Left ventricle myocardium inferior (tissue), 1 donor: ENCODE measurements at places on chromosomes 3 and 15.

DNA sequence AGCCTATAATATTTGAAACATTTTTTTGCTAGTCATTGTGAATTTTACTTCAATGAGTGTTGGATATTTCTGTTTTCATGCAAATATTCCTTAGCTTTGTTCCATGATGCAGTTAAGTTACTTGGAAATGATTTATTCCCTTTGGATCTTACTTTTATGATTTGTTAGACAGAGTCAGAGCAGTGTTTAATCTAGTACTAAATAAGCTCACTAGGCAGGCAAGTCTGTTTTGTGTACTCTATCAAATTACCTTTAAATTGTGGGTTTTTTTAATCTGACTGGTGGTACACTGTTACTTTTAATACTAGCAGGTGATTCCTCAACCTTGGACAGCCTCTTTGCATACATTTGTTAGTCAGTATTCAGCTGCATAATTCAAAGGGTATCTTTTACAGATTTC, 173.3 kb upstream of the MBNL1 start:
- H3K4me1 ChIP-seq = no peaks in the 10 kb centered on the region
- H3K27ac ChIP-seq = no peak overlapping the region
- no peak for DNase-seq
- H3K36me3 ChIP-seq = no peaks in the 10 kb centered on the region
- no peak overlapping the region for H3K4me3 ChIP-seq

- no peaks in the 10 kb centered on the region for H3K27me3 ChIP-seq
- no peaks in the 10 kb centered on the region for H3K36me3 ChIP-seq
- no peak overlapping the region for H3K4me3 ChIP-seq
- H3K4me1 ChIP-seq = peaks cover 34% of the 10 kb centered on the region
- no peak for DNase-seq
- H3K27ac ChIP-seq = no peak overlapping the region
Observed at GRCh38 chr15:34301058-34301457, 36.5 kb downstream of the SLC12A6 start.

- no peaks in the 10 kb centered on the region for H3K36me3 ChIP-seq
- DNase-seq = no peak
- H3K27me3 ChIP-seq = no peaks in the 10 kb centered on the region
- no peak overlapping the region for H3K4me3 ChIP-seq
Observed at GRCh38 chr3:140559546-140559945, 118.3 kb upstream of the TRIM42 start.

DNA sequence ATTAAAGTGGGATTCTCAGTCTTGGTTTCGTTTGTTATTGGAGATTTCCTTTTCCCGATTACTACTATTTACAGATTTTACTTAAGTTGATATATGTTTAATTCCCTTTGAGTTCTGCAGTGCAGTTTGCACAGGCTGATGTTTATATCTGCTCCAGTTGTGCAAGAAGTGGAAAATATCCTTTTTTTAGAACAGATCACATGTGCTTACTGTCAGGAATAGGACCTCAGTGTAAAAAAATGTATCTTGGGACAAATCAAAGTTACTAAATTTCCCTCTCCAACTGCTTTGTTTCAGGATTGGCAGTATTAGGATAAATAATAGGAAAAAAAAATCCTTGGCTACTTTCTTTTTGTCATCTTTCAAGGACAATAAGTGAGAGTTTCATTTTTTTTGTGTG, 6.9 kb downstream of the MITF start:
- no peak for DNase-seq
- peak overlapping the region; percentile 63 for H3K27ac ChIP-seq
- H3K27me3 ChIP-seq = no peaks in the 10 kb centered on the region
- H3K4me3 ChIP-seq = peak overlapping the region; percentile 23
- H3K36me3 ChIP-seq = no peaks in the 10 kb centered on the region

DNA sequence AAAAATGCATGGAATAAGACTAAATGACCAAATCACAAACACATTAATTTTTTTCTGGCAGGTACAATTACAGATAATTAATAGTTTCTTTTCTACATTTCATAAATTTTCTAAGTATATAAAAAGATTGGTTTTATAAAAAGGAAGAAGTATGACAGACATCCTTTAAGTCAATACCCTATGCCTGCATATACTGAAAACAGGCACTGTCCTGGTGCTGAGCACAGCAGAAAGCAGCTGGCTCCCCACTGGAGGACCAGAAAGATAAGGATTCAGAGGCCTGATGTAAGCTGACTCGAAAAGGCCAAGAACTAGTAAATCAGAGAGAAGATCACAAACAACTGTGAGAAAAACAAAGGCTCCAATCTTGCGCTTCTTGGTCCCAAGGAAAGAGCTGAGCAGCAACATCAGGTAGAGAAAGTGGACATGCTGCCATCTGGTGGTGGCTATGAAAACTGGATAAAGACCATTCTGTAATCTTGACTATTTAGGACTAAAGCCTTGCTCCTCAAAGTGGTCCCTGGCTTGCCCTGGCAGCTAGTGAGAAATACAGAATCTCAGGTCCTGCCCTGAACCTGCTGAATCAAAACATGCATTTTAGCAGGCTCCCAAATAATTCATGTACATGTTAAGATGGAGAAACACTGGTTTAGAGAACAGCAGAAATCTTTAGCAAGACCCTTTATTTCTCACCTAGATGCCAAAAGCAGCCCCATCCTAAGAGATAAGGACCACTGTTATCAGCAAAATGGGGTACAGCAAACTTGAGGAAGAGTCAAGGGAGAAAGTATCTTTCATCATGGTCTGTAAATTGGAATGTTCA, 76.0 kb downstream of the TRANK1 start:
- peaks cover 7% of the 10 kb centered on the region for H3K36me3 ChIP-seq
- H3K27me3 ChIP-seq = no peaks in the 10 kb centered on the region
- H3K4me3 ChIP-seq = no peak overlapping the region
- H3K27ac ChIP-seq = no peak overlapping the region

DNA sequence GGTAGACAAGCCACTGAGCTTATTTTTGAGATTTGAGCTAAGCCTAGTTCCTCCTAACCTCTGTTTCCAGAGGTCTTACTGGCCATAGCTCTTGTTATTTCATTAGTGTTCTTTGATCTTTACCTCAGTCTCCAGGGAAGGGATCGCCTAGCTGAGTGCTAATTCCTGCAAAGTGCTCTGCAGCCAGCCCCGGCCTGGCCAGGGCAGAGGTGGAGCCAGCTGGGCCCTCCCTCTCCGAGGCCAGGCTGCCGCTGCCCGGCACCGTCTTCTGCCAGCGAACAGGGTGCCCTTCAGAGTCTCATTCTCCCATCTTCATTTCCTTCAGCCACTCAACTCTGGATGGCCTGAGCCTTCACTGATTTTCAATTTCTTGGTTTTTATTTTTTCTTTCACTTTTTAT, 19.7 kb downstream of the FAN1 start:
- no peaks in the 10 kb centered on the region for H3K27me3 ChIP-seq
- H3K4me3 ChIP-seq = peak overlapping the region; percentile 11
- peak; percentile 47 for DNase-seq
- H3K4me1 ChIP-seq = peaks cover 60% of the 10 kb centered on the region

GRCh38 chr15:56956538-56956937, 38.1 kb downstream of the TCF12 start:
- no peak for DNase-seq
- H3K4me3 ChIP-seq = no peak overlapping the region
- H3K4me1 ChIP-seq = peaks cover 21% of the 10 kb centered on the region
- no peaks in the 10 kb centered on the region for H3K36me3 ChIP-seq
- no peak overlapping the region for H3K27ac ChIP-seq

DNA sequence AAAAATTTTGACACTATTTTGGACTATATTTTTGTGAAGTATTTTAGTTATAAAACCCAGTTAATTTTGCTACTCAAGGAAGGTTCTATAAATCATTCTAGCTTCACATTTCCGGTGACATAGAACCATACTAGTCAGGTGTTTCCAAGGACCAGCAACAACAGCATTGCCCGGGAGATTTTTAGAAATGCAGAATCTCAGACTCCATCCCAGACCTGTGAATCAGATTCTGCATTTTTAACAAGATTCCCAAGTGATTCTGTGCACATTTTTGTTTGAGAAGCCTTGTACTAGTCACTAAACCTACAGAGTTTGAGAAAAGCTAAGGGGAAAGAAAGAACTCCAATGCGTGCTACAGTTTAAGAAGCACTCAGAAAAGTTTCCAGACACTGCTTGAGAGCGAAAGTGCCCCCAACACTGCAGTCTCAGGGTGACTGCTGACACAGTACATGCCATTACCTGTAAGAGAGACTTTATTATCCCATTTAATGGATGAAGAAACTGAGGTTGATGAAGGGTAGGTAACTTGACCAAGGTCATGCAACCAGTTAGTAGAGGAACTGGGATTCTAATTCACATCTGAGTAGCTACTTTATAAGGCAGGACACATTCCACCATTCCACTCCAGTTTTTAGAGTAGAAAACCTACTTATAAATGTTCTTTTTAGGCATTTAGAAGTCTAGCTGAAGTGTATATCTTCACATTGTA, 49.7 kb upstream of the USP3 start:
- no peaks in the 10 kb centered on the region for H3K36me3 ChIP-seq
- no peak for DNase-seq
- H3K27me3 ChIP-seq = no peaks in the 10 kb centered on the region
- no peak overlapping the region for H3K27ac ChIP-seq
- H3K4me3 ChIP-seq = no peak overlapping the region

DNA sequence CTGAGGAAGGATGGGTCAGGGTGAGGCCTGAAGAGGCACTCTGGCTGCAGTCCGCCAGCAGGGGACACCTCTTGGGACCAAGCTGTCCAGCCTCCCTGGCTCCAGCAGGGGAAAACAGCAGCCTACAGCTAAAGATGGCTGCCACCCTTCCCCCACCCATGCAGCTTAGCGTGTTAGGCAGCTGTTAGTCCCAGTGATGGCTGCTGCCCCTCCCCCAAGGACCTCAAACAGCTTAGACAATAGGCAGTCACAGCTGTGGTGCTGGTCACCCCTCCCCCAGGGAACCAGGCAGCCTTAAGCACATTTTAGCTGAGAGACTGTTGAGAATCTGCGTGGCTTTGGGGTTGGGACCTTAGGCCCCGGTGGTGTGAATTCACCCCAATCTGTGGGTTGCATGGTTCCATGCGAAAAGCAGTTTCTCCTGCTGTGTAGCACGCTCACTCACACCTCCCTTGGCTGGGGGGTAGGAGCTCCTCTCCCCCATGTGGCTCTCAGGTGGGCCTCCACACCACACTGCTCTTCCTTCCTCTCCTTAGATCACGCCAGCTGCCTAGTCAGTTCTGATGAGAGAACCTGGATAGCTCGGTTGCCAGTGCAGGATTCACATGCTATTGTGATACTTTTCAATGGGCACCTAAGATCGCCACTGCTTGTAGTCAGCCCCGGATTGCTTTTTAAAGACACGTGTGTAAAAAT, 140.5 kb upstream of the CADPS start:
- H3K4me3 ChIP-seq = no peak overlapping the region
- H3K4me1 ChIP-seq = no peaks in the 10 kb centered on the region
- no peak for DNase-seq
- H3K27me3 ChIP-seq = no peaks in the 10 kb centered on the region

DNA sequence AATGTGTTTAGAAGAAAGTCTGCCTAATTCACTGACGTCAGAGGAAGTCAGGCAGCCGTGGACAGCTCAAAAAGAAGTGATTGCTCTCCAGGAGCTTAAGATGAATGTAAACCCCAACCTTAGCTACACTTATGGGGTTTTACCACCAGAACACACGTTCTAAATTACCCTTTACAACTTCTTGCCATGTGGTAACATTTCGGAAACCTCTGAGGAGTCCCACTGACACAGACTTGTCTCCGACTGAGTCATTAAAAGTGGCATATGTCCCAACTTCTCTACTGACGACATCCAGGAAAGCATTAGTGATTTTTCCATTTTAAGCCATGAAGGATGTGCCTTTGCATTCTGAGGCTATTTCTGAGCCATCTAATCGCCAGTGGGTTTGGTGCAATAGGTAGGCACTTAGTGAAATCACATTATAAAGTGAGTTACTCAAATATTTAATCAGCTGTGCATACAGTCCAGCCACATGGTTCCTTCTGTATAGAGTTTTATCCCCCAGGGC, 32.4 kb downstream of the C2CD4A start:
- no peak overlapping the region for H3K4me3 ChIP-seq
- no peaks in the 10 kb centered on the region for H3K4me1 ChIP-seq
- H3K27me3 ChIP-seq = peaks cover 18% of the 10 kb centered on the region
- DNase-seq = no peak
- H3K36me3 ChIP-seq = no peaks in the 10 kb centered on the region
- H3K27ac ChIP-seq = no peak overlapping the region

DNA sequence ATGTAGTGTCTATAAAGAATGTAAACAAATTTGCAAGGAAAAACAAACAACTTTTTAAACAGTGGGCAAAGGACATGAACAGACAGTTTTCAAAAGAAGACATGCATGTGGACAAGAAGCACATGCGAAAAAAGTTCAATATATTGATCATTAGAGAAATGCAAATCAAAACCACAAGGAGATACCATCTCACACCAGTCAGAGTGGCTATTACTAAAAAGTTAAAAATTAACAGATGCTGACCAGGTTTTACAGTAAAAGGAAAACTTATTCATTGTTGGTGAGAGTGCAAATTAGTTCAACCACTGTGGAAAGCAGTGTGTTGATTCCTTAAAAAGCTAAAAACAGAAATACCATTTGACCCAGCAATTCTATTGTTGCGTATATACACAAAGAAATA, 47.1 kb upstream of the LSAMP start:
- no peaks in the 10 kb centered on the region for H3K4me1 ChIP-seq
- no peak overlapping the region for H3K27ac ChIP-seq
- DNase-seq = no peak
- no peaks in the 10 kb centered on the region for H3K36me3 ChIP-seq
- H3K27me3 ChIP-seq = no peaks in the 10 kb centered on the region

- no peaks in the 10 kb centered on the region for H3K36me3 ChIP-seq
- no peaks in the 10 kb centered on the region for H3K27me3 ChIP-seq
- no peak overlapping the region for H3K27ac ChIP-seq
- H3K4me3 ChIP-seq = no peak overlapping the region
Observed at GRCh38 chr15:72616491-72617210, 37.8 kb upstream of the GOLGA6B start.

- no peak for DNase-seq
- no peaks in the 10 kb centered on the region for H3K36me3 ChIP-seq
- H3K27ac ChIP-seq = no peak overlapping the region
- peaks cover 12% of the 10 kb centered on the region for H3K4me1 ChIP-seq
- H3K4me3 ChIP-seq = no peak overlapping the region
Observed at GRCh38 chr3:129409541-129409940, 18.9 kb downstream of the EFCAB12 start.

DNA sequence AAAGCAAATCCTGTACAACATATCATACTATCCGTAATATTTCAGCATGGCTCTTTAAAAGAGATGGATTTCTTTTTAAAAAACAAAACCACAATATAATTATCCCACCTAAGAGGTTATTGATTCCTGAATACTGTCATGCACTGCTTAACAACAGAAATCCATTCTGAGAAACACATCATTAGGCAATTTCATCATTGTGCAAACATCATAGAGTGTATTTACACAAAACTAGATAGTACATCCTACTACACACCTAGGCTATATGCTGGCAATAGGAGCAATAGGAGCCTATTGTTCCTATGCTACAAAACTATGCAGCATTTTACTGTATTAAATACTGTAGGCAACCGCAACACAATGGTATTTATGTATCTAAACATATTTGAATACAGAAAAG, 242.0 kb downstream of the NEK10 start:
- no peak overlapping the region for H3K27ac ChIP-seq
- no peaks in the 10 kb centered on the region for H3K27me3 ChIP-seq
- no peaks in the 10 kb centered on the region for H3K4me1 ChIP-seq
- no peaks in the 10 kb centered on the region for H3K36me3 ChIP-seq
- DNase-seq = no peak
- no peak overlapping the region for H3K4me3 ChIP-seq

- H3K36me3 ChIP-seq = no peaks in the 10 kb centered on the region
- H3K4me1 ChIP-seq = no peaks in the 10 kb centered on the region
- no peak overlapping the region for H3K4me3 ChIP-seq
- peaks cover 86% of the 10 kb centered on the region for H3K27me3 ChIP-seq
Observed at GRCh38 chr15:70008697-70009290, 88.9 kb downstream of the TLE3 start.

- no peaks in the 10 kb centered on the region for H3K36me3 ChIP-seq
- no peak overlapping the region for H3K27ac ChIP-seq
- no peaks in the 10 kb centered on the region for H3K27me3 ChIP-seq
- no peaks in the 10 kb centered on the region for H3K4me1 ChIP-seq
Observed at GRCh38 chr3:141477224-141477623, 9.6 kb upstream of the RASA2 start.
